ENCODE measurements at places on chromosomes 13 and 19.

GRCh38 chr19:10535613-10536012 is 8.1 kb upstream of the ATG4D start:
- DNase-seq: no peak

GRCh38 chr13:26272621-26273020 is 18.7 kb downstream of the CDK8 start:
- DNase-seq: no peak

DNA sequence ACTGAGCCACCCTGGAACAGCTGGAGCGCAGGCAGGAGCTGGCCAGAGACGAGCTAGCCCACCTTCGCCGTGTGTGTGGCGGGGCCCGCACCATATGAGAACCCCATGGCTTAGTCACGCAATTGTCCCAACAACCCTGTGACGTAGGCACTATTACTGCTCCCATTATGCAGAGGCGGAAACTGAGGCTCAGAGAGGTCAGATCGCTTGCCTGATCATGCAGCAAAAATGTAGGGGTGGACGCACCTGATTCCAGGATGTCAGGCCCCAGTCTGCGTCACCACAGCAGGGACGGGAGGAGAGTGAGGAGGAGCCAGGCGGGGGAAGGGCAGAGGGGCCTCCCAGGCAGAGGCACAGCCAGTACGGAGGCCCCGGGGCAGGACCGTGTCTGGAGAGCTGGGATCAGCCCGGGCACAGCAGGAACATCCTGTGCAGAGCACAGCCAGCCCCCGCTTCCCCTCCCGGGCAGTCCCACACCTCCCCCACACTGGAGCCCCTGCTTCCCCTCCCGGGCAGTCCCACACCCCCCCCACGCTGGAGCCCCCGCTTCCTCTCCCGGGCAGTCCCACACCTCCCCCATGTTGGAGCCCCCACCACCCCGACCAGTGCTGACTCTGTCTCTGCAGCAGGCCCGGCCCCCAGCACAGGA is 16.7 kb downstream of the PIP5K1C start:
- no peak for DNase-seq

DNA sequence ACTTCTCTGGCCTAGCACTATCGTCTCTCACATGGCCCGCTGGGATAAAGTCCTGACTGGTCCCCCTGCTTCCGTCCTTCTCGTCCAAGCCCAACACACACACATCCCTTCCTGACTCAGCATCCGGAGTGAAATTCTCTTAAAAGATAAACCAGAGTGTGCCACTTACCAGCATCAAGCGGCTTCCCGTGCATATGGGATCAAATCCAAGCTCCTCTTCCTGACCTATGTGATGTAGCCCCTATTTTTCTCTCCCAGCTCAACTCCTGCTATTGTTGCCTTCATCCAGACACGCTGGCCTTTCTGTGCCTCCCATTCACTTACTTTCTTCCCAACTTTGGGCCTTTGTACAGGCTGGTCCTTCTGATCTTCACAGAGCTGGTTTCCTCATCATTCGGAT is 530.4 kb downstream of the DIAPH3 start:
- DNase-seq: no peak

DNA sequence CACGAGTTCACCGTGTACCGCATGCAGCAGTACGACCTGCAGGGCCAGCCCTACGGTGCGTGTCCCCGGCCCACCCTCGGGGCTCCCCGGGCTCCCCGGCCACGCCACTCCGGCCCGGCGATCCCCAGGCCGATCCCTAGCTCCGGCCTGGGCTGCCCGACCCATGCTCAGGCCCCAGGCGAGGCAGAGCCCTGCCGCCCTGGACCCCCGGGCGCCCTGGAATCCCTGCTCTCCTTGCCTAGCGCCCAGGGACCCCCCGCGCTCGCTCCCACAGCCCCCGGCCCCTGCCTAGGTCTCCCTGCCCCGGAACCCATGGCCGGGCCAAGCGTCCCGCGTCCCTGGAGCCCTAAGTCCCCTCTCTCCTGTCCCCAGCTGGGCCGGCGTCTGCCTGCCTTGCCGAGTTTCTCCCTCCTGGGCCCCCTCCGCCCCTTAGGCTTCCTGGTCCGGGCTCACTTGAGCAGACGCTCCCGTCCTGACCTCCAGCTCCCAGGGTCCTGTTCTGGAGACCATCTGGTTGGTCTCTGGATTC is 494 bp downstream of the NCLN start:
- DNase-seq: no peak
